CD4-positive, alpha-beta memory T cell (primary cell): ENCODE measurements at places on chromosomes 11 and 22. TPM values are rescaled to one million over a fixed set of nuclear protein-coding genes. Genes with fewer than 3 reads are reported as not detected.

GRCh38 chr11:65859812-65860277 is 388 bp upstream of the MUS81 start:
- DNase-seq = no peak

GRCh38 chr11:121467471-121467870 is 14.7 kb upstream of the SORL1-AS1 start:
- DNase-seq = no peak

GRCh38 chr22:16955081-16955480 is 52.9 kb downstream of the GAB4 start:
- DNase-seq = no peak

GRCh38 chr11:76150141-76150540 is 56.2 kb downstream of the WNT11 start:
- DNase-seq = no peak

- DNase-seq = no peak
Measured at GRCh38 chr11:126277322-126277721, 5.6 kb upstream of the TIRAP start.

Gene SMDT1
- total RNA-seq = 101 TPM

Gene GAL3ST3
- total RNA-seq = not detected

Gene CARD10
- total RNA-seq = 0.61 TPM

Gene TMA7B
- 10.2 TPM for total RNA-seq

Gene AQP11
- total RNA-seq = 0.67 TPM

Gene GGTLC3
- total RNA-seq = not detected

Gene SERPING1
- total RNA-seq = not detected
